ENCODE measurements at places on chromosomes 6 and 20.
A peak's percentile ranks its signal among the peaks of the same experiment; 100 is the strongest.

- no peak for DNase-seq
These were observed 43.5 kb downstream of the PMEPA1 start for GRCh38 chr20:57666106-57666833.

GRCh38 chr6:157267109-157267611 lies 56.2 kb downstream of the TMEM242 start:
- DNase-seq, result no peak

DNA sequence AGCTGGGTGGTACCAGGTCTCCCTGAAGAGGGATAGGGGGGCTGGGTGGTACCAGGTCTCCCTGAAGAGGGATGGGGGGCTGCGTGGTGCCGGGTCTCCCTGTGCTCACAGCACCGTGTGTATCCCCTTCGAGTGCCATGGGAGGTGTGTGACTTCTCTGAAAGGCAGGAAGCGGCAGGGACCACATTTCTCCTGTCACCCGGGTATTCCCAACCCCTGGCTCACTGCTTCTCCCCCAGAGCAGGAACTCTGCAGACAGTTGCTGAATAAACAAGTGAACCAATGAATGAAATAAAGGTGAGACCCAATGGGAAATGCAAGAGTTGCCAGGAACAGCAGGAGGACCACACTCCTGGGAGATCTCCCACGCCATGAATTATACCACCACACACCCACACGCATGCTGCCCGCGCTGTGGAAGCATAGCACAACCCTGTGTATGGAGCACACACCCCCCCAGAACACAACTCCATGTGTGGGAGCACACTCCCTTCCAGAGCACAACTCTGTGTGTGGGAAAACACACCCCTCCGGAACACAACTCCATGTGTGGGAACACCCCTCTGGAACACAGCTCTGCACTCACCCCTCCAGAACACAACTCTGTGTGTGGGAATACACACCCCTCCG lies 50.7 kb downstream of the RNASET2 start:
- DNase-seq, result no peak

- no peak for DNase-seq
These were observed 84.5 kb upstream of the SNAP25 start for GRCh38 chr20:10134176-10134575.

DNA sequence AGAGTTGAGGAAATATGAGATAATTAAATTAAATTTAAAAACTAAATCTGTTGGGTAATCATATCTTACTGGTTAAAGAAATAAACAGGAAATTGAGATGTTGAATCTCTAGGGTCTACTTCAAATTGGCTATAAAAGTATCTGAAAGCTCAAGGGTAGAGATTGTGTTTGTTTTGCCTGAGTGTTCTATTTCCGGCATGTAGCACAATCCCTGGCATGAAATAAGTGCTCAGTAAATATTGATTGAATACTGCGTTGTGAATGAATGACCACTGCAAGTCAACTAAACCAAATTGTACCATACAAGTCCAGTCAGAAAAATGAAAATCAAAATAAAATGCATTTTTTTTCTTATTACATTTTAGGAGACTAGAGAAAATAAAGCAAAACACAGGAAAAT lies 709.8 kb downstream of the EPM2A start:
- peak; percentile 35 for DNase-seq

DNA sequence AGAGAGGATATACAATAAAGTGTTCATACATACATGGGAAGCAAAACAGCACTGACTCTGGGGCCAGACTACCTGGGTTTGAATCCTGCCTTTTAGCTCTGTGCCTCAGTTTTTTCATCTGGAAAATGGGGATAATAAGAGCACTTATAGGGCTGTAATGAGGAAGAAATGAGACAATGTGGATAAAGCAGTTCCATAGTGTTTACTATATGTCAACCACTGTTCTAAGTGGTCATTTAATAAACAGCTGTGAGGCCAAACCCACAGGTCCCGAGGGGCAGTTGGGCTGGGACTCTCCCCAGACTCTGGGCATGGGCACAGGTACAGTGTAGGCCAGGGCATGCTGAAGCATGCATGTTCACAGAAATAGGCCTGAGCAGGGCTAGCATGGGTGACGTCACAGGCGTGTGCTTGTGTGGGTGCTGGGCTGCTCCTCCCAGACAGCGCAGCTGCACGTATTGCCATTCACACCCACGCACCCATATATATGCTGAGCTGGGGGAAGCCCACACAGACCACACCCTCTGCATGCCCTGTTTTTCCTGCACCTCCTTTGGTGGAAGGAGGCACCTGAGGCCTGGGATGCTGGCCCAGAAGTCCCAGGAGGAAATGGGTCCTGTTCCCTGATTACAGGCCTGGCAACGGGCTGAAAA lies 3.5 kb upstream of the PLCG1 start:
- no peak for DNase-seq

DNA sequence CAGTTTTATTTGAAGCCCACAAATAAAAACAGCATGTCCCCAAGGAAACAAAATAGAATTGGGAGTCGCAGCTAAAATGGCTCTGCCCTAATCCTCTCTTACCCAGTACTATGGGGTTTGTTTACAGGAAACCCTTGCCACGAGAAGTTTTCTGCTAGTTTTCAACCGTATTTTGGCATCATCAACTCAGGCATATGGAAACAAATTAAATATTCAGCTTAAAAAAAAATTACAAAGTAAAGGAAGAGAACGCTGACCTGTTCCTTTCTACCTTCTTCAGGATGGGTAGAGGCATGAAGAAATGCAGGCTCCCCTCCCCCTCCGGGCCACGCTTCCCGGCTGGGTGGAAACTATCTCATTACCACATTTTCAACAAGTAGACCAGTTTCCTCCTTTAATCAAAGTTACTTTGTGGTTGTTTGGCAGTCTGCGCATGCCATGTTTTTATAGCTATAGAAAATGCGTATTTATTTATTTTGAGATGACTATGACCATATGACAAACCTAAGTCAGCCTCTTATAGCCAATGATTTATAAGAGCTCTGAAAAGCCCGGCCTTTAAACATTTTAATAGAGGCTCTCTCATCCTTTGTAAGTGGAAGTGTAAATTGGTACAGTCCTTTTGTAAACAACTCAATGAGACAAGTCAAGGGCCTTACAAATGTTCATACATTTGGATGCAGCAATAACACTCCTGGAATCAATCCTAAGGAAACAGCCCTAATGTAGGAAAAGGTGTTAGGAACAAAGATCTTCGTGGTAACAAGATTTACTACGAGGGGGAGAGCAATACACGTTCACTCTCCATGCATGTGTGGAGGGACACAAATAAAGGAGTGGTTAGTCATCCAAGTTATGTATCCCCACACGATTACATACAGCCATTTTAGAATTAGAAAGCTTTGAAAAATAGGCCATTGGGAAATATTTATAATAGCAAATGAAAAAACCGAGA lies 16.1 kb upstream of the ZNF217 start:
- DNase-seq, result peak; percentile 43

DNA sequence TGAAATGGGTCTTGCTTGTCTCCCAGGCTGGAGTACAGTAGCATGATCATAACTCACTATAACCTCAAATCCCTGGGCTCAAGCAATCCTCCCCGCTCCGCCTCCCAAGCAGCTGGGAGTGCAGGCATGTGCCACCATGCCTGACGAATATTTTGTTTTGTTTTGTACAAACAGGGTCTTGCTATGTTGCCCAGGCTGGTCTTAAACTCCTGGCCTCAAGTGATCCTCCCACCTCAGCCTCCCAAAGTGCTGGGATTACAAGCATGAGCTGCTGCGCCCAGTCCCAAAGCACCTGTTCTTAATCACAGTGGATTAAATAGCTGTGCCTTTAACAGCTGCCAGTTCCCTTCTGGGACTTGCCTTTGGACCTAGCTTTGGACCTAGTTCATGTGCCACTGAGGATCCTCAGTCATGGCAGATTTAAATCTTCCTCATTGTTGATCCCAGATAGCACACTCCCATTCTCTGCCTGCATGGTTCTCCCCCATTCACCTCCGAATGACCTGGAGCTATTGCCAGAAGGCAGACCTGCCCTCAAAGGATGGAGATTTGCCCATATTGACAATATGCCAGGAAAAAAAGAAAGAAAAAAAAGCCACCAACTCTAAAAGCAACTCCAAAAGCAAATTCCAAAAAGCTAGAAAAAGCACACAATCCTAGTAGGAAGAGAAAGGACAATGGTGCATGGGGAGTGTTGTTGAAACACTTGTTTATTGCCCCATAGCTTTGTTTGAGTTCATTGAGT lies 10.6 kb downstream of the POFUT1 start:
- DNase-seq, result no peak

DNA sequence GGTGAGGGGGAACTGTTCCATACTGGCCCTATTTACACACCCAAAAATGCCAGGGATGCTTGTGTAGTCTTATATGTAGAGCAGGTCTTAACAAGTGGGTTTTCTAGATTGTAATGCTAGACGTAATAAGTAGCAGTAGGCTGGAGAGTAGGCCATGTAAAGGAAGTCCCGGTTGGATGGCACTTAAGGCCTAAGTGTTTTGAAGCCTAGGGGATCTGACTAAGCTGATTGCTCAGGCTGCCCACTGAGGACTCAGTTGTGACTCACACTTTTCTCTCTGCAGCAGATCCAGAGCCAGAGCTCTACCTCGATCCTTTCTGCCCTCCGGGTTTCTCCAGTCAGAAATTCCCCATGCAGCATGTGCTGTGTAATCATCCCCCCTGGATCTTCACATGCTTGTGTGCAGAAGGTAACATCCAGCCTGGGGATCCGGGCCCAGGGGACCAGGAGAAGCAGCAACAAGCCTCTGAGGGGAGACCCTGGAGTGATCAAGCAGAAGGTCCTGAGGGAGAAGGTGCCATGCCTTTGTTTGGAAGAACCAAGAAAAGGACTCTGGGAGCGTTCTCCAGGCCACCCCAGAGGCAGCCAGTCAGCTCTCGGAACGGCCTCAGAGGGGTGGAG lies 26.6 kb downstream of the ZNF133 start:
- no peak for DNase-seq

- DNase-seq, result no peak
These were observed 17.6 kb downstream of the SLC18B1 start for GRCh38 chr6:132780770-132781371.

DNA sequence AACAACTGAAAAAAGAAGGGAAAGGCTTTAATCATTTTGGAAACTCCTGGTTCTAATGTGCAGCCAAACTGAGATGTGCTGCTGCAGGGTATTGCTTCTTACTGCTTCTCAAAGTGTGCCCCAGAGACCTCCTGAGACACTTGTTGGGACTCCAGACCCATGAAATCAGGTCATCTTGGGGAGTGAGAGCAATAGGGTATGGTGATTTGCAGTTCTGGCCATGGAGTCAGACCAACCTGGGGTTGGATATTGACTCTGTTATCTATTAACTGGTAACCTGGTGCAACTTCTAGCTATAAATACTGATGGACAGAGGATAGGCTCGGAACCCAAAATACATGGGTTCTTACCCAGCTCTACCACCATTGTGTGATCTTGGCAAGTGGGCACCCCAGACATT lies 3.8 kb downstream of the TSPO2 start:
- DNase-seq, result no peak

GRCh38 chr20:57122536-57123489 lies 143.6 kb downstream of the BMP7 start:
- no peak for DNase-seq

- no peak for DNase-seq
These were observed 458.7 kb upstream of the AGPAT4 start for GRCh38 chr6:161732594-161732993.

DNA sequence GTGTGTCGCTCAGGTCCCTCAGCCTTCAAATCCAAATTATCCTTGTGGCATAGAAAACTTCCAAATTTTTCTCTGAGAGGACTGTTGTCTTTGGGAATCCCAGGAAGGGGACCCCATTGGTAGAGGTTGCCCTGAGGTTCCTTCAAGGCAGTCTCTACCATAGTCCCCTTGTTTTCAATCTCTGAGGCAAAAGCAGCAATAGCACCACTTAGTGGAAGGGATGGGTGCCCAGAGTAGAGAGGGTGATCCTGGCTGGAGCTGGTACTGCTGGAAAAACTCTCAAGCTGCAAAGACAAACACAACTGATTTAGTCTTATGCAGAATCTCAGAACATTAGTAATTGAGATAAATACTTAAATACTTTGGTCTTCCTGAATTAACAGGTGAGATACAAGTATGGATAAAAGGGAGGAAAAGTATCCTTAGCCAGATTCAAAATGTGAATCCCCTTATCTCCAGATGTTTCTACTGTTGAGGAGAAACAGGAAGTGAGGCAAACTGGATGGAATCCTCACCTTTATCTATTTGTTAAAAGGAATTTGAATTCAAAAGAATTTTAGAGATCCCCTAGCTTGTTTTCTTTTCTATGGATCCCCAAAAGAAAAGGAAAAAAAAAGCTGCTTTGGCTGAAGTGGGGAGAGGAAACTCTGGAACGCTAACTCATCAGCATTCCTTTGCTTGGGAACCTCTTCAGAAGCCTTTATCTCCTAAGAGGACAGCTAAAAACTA lies 13.4 kb downstream of the ZNF318 start:
- no peak for DNase-seq

GRCh38 chr6:140079328-140079727 lies 704.9 kb upstream of the CITED2 start:
- no peak for DNase-seq

DNA sequence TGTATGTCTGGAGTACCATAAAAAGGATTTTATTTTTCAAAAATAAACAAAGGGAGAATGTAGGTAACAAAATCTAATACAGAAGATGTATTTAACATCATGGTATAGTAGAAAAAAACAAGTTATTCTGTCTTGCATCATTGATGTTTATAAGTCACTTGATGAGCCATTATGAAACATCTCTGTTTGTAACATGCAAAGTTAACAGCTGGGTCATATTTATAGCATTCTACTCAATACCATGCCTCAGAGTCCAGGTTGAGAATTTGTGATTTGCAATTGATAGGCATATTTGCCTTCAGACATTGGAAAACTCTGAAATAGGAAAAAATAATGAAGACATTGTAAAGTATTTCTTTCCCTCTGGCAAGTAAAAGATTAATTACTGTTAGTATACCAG lies 52.3 kb upstream of the IL20RA start:
- DNase-seq, result no peak

DNA sequence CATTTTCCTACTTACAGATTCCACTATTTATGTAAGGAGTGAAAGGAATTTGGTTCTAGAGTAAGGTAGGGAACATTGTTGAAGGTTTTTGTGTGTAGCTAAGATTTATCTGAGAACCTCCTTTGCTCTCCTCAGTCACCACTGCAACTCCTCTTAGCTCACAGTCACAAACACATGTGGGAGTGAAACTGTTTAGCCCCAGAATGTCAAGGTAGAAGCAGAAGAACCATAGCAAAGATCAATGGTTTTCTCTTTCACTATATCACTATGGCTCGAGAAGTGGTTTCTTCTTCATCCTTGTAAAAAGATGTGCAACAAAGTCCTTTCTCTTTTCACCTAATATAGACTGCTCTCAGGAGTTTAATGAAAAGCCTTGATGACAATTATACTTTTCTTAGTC lies 6.5 kb upstream of the DEFB112 start:
- no peak for DNase-seq

- no peak for DNase-seq
These were observed 58.5 kb upstream of the CCN6 start for GRCh38 chr6:111995404-111995803.

GRCh38 chr6:151391471-151392413 lies at the start of gene ZBTB2:
Gene ZBTB2 (minus strand): TSS chr6:151391559. CDS start chr6:151373637, 17,922 bp downstream.
- peak; percentile 46 for DNase-seq

DNA sequence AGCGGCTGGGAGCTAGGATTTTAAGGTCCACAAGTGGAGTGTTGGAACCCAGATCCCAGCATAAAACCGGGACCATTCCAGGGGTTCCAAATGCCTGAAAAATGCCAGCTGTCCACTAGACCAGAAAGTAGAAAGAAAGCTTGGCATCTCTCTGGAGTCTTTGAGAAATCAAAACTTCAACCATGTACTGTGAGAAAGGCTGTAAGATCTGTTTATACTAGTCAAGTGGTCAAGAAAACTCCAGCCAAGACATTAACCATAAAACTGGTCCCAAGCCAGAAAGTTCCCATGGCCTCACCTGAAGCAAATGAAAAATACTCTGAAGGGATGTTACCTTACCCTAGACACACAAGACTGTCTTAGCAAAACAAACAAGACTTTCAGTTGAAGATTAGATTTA lies 112.6 kb downstream of the DCDC2 start:
- DNase-seq, result no peak
